ENCODE measurements at places on chromosomes 7 and 10.

DNA sequence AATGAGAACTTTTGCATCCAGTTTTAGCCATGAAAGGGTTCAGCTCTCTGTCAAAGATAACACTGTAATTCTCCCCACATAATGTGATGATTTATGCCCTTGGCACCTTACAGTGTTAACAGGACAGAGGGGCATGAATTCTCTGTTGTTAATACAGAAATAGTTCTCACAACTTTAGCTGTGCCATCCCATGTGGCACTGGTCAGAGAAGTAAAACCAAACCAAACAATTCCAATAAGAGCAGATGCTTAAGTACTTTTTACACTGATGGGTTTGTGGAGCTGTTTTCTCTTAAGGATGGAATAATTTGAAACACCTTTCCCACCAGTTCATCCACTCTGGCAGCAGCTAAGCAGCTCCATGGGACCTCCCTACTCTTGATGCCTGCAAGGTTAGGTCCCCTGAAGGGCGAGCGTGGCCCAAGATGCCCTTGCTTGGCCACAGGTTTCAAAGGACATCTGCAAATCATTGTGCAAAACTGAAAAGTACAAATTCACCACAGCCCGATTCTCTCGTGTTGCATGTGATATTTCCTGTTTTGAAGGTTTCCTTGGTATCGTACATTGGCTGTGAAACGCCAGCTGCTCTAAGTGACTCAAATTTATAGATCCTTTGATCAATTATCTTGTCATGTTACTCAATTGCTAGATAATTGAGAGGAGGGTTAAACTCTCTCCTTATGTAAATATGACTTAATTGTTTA is 82.5 kb upstream of the CREB5 start:
- no peak for DNase-seq

- DNase-seq = no peak
Observed at GRCh38 chr10:123906296-123906695, 14.7 kb upstream of the CPXM2 start.

GRCh38 chr10:131788386-131788785 is 112.4 kb upstream of the PPP2R2D start:
- no peak for DNase-seq

GRCh38 chr10:129956876-129957673 is 7.0 kb downstream of the EBF3 start:
- DNase-seq = no peak

- no peak for DNase-seq
Observed at GRCh38 chr7:21011153-21011552, 224.5 kb upstream of the SP8 start.

DNA sequence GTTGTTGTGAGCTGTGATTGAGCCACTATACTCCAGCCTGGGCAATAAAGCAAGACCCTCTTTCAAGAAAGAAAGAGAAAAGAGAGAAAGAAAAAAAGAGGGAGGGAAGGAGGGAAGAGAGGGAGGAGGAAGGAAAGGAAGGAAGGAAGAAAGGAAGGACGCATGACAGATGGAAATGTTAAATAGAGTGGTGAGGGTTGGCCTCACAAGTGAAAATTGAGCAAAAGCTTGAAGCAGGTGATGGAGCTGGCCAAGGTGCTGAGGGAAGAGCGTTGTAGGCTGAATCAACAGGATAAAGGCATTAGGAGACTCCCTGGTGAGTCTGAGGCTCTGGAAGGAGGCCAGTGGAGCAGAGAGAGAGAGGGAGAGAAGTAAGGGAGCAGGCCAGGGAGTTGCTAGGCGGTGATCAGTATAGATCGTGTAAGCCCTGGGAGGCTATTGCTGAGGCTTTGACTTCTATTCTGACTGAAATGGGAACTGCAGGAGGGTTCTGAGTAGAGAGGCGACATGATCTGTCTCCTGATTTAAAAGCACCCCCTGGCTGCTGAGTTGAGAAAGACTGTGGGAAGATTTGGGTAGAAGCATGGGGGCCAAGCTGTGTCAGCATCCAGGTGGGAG is 26.5 kb upstream of the TMEM248 start:
- DNase-seq = no peak

DNA sequence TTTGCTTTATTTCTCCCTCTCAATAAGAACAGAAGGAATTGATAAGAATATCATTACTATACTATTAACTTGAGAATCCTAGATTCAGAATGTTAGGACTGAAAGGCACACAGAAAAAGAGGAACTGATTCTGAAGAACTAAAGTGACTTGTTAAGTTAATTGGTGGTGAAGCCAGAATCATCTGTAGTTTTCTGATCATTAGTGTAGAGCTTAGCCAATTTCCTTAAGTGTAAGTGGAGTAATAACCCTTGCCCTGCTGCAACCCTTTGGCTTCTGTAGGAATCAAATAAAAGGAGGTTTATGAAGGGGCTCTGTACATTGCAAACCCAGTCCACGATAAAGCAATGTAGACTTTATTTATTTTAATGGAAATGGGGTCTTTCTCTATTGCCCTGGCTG is 1186.0 kb downstream of the SORCS3 start:
- no peak for DNase-seq

DNA sequence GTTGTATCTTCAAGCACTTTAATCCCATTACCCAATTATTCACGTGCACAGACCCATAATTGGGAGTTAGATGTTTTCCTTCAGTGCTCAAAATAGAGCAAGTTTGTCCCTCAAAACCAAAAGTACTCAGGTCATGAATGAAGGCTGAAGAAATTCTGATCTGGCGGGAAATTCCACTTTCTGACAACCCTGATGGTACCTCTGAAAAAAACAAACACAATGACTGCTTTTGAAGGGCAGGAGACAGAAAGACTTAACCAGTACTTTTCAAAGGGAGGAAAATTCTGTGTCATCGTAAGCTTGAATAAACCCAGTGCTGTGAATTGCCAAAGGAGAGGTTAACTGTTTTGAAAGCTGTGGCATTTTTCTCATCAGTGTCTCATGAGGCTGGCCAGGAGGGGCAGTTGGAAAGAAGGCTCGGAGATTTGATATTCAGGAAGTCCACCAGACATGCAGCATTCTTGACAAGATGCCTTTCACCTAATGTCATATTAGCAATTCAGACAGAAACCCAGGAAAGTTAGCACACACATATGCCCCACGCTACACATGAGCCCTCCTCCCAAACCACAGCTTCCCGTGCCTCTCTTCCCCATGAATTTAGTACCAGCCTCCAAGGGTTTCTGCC is 347.0 kb downstream of the KCNMA1 start:
- peak; percentile 95 for DNase-seq

DNA sequence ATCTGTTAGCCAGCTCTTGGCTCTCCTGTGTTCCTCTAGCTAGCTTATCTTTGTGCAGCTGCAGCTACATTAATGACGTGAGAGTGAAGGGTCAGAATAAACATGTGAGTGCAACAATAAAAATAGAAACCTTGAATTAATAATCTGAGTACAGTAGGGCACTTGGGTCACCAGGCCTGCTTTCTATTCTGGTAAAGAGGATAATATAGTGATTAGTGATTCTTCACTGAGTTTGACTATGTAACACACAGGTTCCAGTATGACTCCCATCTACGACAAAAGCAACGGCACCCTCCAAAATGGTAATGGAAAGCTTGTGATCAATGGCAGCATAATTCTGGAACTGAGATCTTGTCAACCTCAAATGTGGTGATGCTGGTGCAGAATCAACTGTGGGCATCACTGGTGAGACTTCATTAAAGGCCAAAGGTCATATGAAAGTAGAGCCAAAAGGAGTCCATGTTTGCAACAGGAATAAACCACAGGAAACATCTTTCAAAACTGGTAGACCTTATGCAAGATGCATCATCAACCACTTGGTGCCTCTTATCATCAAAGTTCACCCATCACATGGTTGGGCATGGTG is 77.6 kb downstream of the NRBF2 start:
- no peak for DNase-seq

- DNase-seq = no peak
Observed at GRCh38 chr7:98137826-98138151, 31.1 kb downstream of the LMTK2 start.

- DNase-seq = no peak
Observed at GRCh38 chr10:27801171-27801785, 55.7 kb upstream of the MKX start.

GRCh38 chr7:10070899-10071298 is 902.8 kb upstream of the PHF14 start:
- DNase-seq = no peak

GRCh38 chr10:107561136-107561650 is 396.7 kb upstream of the SORCS1 start:
- DNase-seq = no peak

DNA sequence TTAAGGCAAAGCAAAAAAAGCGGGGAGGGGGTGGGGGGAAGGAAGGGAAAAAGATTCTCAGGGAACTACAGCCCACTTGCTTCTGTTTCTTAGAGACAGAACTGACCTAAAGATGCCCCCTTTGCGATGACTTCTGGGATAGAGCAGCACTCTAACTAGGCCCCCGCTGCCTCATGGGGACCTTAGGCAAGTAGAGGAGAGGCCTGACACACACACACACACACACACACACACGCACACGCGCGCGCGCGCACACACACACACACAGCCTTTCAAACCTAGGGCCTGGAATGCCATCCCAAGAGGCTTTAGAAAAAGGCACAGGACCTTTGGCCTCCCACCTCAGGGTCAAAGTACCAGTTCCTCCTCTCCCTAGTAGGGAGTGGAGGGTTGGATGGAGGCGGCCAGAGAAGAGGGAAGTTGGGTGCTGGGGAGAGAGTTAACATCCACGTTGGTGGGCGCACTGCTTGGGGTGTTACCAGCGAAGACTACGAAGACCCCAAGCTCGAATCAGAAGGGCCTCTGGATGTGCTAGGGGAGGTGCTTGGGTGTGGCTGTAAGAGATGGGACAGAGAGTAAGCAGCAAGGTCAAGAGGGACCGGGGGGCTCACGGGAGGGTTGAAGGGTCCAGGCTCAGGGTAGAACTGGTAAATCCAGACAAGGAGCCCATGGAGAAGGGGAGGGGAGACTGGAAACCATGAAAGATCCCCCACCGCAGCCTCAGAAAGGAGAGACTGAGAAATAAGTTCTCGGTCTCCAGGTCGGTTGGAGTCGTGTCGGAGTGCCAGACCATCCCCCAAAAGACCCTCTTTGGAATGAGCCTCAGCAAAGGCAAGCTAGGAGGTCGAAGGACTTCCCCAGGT is 1.2 kb upstream of the COL1A2 start:
- DNase-seq = no peak

DNA sequence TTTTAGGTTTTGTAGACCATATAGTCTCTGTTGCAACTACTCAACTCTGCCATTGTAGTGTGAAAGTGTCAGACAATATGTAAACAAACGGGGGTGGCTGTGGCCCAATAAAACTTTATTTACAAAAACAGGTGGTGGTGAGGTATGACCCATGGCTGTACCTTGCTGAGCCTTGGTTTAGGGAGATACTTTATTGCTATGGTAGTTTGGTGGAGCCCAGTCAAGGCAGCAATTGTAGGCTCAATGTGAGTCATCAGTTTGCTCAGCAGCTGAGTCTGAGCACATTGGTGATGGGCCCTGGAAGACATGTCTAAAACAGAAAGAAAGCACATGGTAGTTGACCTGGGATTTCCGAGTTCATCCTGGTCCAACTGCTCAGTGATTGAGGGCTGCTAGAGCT is 242.5 kb downstream of the REEP3 start:
- no peak for DNase-seq

GRCh38 chr7:111091593-111092358 is 849 bp downstream of the LRRN3 start:
- no peak for DNase-seq

DNA sequence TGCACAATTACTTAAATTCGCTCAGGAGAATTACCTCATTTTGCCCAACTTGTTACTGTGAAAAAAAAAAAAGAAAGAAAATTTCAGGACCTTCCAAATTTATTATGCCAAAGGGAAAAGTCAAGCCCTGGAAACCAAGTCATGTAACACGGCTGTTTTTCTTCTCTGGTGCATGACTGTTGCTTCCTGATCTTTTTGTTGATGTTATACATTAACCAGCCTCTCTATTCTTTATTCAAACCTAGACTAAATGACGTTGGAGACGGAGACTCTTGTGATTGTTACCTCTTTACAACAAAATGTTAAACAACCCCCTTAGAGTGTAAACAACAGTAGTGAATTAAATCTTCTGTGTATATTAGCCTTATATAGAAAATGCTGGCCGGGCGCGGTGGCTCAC is 16.1 kb upstream of the ZC3HAV1 start:
- no peak for DNase-seq

GRCh38 chr10:82564353-82565196 is 689.6 kb downstream of the NRG3 start:
- no peak for DNase-seq

- no peak for DNase-seq
Observed at GRCh38 chr7:36057323-36057722, 95.7 kb upstream of the EEPD1 start.

- no peak for DNase-seq
Observed at GRCh38 chr10:21289961-21290360, 235.5 kb downstream of the SKIDA1 start.

GRCh38 chr7:39644170-39644569 is 20.8 kb downstream of the RALA start:
- peak; percentile 71 for DNase-seq

DNA sequence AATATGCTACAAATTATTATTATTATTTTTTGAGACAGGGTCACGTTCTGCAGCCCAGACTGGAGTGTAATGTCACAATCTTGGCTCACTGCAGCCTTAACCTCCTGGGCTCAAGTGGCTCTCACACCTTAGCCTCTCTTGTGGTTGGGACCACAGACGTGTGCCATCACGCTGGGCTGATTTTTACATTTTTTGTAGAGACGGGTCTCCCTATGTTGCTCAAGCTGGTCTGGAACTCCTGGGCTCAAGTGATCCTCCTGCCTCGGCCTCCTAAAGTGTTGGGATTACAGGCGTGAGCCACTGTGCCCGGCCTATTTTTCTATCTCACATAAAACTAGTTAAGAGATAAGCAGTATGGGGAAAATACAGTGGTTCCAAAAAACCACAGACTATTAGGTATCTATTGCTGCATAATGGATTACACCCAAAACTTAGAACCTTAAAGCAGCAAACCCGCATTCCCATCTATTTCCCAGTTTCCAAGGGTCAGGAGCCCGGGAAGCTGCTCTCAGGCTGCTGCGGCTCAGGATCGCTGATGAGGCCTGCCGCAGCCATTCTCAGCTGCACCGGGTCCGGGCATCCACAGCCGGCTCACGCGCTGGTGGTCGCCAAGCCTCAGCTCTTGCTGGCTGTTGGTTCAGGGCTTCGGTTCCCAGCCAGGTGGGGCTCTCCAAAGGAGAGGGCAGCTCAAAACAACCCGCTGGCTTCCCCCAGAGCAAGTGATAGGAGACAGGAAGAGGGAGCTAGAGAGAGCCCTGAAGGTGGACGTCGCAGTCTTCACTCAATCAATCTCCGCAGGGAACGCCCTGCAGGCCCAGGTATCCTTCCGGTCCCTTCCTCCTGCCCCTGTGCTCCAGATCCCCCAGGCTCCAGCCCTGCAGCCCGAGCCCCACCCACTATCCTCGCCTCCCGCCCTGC is 128.2 kb downstream of the UBE2H start:
- DNase-seq = no peak

DNA sequence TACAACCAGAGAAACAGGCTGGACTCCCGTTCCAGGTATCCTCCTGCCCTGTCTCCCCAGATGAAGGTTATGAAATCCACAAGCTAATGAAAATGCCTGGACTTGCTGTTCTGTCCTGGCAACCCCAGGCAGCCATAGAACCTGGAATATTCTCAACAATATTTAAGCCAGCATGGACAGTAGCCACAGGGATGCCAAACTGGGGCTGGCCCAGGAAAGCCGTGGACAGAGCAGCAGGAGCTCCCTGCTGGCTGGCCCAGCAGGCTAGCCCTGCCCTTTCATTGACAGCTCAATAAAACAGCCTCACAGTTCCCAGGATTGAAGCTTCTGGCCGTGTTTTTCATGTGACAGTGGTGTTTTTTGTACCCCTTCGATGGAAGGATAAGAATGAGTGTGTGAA is 230.6 kb downstream of the BMPER start:
- no peak for DNase-seq
